ENCODE measurements at places on chromosomes 2 and 18.

DNA sequence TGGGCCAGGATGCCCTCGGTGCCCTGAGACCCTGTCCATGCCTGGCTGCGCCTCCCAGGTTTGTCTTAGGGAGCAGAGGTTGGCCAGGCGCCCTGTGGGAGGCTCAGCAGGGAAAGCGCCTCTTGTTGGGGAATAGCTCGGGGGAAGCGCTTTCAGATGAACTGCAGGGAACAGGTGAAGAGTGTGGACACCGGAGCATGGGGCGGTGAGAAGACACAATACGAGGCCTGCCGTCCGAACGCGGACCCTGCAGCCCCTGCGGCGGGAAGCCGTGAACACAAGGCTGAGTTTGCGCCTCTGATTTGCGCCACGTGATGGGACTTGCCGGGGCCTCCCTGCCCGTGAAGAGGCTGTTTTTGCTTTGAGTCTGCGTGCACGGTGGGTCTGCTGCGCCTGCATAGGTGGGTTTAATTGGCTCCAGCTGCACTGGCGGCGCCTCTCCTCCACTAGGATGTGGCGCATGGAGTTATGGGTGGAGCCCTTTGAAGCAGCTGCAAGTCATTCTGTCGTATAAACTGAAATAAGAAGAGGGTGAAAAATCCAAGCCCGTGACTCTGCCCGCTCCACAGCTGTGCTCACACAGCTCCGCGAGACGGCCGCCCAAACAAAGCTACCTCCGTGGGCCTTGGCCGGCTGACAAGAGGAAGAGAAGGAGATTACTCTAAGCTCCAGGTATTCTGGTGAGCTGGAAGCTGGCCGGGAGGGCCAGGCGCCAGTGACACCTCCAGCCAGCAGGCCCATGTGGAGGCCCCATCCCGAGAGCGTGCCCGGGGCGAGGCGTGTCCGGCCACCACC lies 103.5 kb upstream of the CTDP1 start:
- DNase-seq = no peak

DNA sequence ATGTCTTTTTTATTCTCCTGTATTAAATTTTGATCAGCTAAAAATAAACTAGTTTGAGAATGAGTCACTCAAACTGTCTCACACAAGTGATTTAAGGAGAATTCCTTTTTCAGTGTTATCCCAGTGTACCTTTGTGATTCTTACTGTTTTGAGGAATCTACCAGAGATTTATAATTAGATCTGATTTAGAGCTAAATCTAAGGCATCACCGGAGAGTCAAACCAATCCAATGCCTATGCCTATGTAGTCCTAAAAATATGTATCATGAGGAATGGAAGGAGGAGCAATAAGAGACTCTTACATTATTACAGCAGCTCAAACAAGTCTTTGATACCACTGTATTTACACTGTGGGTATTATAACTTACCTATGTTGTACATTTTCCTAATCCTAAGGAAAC lies 63.4 kb upstream of the CYP20A1 start:
- DNase-seq = no peak

GRCh38 chr2:240200230-240201051 lies 60.0 kb upstream of the OTOS start:
- no peak for DNase-seq

- no peak for DNase-seq
These were observed 215.3 kb downstream of the ANAPC1 start for GRCh38 chr2:111668741-111669140.

All from CD4-positive, alpha-beta T cell treated with Interleukin-12 subunit alpha and Interleukin-12 subunit beta, for 1 hour (primary cell).